ENCODE measurements at places on chromosomes 2 and 18. TPM values are rescaled to one million over a fixed set of nuclear protein-coding genes. Genes with fewer than 3 reads are reported as not detected.
A peak's percentile ranks its signal among the peaks of the same experiment; 100 is the strongest.

The CHRND gene
- total RNA-seq: not detected

DNA sequence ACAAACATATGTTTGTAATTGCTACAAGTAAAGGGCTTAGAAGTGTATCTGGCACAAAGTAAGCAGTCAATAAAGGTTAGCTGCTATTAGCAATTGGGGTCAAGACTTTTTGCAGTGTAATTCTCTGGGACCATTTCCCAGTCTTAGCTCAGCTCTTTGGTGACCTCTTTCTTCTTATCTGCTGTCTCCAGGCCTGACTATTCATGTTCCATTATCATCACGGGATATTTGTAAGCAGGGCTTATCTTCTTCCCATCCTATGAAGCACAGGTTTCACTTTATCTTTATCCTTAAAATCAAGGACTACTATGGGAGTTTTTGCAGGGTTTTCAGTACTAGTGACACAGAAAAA lies 131.7 kb downstream of the DOCK10 start:
- no peak for DNase-seq

- DNase-seq: no peak
Observed at GRCh38 chr18:7601246-7601615, 34.1 kb downstream of the PTPRM start.

DNA sequence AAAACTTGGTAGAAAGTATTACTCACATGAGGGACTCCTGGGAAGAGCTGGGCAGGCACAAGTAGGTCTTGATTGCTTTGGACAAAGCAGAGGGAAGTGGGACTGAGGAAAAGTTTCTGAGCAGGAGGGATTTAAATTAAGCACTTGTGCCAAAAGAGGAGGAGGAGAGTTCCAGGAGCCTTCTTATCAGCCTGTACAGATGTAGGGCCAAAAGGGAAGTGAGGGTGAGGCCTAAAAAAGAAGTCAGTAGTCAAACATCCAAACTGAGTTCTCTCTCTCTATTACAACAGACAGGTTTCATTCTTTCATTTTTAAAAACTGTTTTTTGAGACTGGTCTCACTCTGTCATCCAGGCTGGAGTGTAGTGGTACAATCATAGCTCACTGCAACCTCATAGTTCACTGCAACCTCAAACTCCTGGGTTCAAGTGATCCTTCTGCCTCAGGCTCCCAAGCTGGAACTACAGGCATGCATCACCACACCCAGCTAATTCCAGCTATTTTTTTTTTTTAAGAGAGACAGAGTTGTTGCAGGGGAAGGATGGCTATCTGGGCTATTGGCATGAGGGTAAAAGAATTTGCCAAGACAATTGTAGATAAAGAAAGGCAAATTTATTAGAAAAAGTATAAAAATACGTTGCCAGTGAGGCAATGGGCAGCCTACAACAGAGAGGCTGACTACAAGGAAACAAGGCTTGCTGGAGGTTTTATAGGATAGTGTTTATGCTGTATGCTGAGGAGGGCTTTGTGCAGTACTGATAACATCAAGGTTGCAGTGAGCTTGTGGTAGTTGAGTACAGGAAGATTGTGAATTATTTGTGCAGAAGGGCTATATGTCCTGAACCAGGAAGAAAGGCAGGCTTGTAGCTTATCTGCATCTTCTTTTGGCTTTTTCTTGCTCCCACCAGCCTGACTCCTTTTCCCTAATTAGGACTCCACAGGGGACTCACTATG lies 29.0 kb downstream of the CFAP210 start:
- no peak for DNase-seq

DNA sequence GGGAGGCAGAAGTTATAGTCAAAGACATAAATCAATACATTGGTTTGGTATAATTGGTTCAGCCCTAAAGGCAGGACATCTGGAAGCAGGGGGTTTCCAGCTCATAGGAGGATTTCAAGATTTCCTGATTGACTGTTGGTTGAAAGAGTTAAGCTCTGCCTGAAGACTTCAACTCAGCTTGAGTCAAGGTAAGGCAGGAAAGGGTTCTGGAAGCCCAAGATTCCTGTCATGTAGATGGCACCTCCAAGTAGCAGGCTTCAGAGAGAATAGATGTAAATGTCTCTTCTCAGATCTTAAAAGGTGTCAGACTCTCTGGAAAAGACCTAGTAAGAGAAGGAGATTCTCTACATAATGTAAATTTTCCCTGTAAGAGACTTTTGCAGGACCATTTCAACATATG lies 335.3 kb downstream of the RIT2 start:
- no peak for DNase-seq

DNA sequence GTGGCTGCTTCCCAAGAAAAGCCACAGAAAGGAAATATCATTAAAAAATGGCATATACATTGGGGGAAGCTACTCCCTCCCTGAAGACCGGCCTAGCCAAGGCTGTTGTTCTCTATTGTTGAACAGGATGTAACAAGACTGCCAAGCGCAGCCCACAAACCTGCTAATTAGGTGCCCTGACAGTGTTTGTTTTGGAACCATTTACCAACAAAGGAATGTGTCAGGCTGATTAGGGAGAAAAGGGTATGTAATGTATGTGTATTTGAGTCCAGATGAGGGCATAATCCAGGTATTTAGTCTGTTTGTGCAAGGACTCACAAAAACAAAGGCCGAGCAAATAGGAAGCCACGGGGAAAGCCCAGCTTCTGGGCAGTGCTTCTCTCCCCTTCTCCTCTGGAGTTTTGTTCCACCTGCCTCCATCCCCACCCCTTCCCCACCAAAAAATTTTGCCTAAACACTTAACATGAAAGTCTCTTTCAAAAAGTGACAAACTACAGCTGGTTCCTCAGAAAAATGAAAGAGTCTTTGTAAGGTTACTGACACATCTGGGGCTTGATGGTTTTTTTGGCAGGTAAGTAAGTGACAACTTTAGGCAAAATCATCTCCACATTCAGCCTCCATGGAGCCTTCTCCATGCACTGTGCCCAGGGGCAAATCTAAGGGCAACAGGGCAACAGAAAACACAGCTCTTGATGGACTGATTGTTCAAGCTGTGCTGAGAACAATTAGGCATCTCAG lies 78.3 kb upstream of the FZD5 start:
- DNase-seq: no peak

DNA sequence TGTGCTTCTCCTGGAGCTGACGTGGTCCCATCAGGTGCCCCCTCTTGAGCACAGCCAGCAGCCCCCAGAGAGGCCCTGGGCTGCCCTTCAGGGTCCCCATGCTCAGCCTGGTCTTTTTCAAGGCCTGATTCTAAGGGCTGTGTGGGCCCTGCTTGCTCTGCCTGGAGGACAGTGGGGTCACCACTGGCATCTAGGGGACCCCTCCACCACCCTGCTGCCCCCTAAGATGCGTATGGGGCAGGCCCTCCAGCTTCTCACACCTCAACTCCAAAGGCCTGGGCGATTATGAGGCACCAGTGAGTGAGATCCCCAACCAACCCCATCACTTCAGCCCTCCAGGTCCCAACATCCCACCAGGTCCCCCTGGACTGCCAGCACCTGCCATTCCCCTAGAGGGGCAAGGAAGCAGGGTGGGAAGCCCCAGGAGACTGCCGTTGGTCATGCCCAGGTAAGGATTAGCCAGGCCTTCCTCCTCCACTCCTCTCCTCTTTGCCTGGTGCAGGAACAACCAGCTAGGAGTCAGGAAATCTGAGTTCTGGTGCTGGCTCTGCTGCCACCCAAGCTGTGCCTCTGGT lies 114.4 kb downstream of the SMAD7 start:
- DNase-seq: no peak

DNA sequence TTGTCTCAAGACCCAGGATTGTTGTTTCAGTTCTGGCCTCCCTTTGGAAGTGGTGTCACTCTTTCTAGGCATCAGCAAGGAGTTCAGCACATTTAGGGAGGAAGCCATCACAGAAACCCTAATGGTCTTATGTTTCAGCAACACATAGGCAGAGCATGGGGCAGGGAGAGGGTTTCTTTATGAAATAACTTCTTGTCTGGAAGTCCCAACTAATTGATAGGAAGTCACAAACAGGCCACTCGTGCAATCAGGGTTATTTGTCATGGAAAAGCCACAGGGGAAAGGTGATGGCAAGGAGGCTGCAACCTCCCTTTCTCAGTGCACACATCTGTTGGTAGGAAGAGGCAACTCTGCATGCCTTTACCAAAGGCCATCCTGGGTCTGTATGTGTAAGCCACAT lies 103.0 kb downstream of the BCL11A start:
- peak; percentile 89 for DNase-seq

DNA sequence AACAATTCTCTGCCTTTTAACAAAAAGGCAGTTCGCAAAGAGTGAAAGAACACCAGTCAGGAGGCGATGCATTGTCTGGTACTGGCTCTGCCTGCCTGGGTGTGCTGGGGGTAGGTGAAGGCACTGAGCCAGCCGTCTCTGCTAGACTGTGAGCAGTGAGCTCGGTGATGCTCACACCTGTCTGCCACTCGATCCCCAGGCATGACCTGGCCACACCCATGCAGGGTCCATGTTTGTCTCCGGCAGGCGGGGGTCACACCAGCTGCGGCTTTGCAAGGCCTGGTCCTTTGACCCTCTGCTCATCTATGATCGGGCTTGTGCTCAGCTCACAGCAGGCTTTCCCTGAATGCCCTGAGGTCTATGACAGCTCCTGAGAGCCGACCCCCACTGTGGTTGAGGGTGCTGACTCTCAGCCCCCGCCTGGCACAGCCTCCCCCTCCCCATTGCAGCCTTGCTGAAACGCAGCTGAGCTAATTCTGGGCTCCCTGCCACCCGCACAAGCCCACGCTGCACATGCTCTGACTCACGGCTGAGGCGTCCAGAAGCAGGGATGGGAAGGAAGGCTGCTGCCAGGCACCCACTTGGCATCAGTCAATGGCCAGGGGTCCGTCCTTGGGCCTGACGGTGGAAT lies 23.7 kb downstream of the CRACDL start:
- DNase-seq: no peak

DNA sequence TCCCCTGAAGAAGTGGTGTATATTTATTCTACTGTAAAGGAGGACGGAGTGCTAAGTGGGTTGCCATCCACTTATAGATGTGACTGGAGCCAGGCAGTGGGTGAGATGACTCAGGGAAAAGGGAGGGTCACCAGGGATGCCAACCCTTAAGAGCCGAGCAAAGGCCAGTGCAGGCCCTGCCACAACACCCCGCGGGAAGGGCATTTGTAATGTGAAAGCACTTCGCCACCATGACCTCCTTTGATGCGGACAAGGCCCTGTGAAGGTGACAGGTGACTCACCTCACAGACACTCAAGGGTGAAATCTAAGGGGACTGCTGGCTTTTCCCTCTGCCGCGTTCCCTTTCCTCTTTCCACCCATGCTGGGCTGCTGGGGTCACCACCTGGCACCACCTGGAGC lies 50.2 kb upstream of the MRPL33 start:
- no peak for DNase-seq

- DNase-seq: no peak
Observed at GRCh38 chr2:144477957-144478311, 42.0 kb downstream of the ZEB2 start.

The TLX2 gene
- 0.99 TPM for total RNA-seq

The IRS1 gene
- 27.8 TPM for total RNA-seq

- DNase-seq: no peak
Observed at GRCh38 chr2:144133936-144134665, 385.8 kb downstream of the ZEB2 start.

The AKAIN1 gene
- not detected for total RNA-seq

The RGPD4 gene
- total RNA-seq: not detected

GRCh38 chr2:168452781-168453180 lies 3.3 kb upstream of the CERS6 start:
- DNase-seq: no peak

DNA sequence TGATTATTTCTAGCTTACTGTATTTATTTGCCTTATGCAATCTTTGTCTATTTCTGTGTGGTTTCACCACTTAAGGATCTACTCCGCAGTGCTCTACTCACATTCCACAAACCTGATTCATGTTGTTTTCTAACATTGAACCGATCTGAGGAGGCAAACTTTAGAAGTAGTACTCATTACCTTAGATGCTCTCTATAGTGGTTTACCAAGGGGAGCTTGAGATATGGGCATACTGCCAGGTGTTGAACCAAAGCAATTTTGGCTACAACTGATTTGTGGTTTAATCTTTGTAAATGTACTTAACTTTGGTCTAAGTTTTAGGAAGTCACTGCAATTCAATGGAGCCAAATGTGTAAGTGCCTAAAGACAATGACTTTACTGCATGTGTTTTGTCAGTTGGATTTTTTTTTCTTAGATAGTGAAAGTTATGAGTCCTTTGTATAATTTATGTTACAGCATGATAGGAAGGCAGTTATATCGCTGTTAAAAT lies 50.1 kb downstream of the MAP2 start:
- DNase-seq: no peak

DNA sequence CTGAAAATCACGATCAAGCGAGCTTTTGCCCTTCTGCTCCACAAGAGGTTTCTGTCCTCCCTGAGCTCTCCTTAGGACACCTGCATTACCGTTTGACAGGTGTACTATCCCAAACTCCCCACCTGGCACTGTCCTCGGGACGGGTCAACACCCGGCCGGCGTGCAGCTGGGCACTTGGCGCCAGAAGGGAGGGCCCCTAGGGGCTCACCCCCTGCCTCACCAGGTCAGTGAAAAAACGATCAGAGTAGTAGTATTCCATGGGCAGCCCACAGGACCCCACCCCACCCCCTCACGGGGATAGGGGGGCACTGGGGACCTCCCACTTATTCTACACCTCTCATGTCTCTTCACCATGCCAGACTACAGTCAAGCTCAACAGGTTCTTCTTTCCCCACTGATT lies 117.6 kb upstream of the ANKRD30BL start:
- DNase-seq: no peak

GRCh38 chr2:227377467-227378351 lies 1.4 kb downstream of the TM4SF20 start:
- DNase-seq: no peak

- no peak for DNase-seq
Observed at GRCh38 chr2:237408335-237409000, 5.5 kb downstream of the COL6A3 start.

- DNase-seq: no peak
Observed at GRCh38 chr2:165746501-165746900, 47.5 kb downstream of the GALNT3 start.

DNA sequence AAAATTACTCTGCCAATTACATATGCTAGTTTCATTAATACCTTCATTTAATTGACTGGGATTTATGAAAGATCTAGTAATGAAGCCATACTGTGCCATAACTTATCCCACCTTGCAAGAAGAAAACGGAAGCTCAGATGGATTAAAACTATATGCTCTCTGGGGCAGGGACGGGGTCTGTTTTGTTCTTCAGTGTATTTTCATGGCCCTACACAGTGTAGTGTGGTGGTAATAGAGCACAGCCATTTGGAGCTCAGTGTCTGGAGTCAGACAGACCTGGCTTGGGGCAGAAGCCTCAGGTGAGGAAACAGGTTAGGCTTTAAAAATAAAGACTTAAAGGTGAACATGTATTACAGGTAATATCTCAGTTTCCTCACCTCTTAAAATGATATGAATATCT lies 62.3 kb downstream of the FIGN start:
- no peak for DNase-seq

The CD207 gene
- total RNA-seq: 1.7 TPM

- DNase-seq: no peak
Observed at GRCh38 chr2:231384970-231385369, 10.5 kb upstream of the B3GNT7 start.

DNA sequence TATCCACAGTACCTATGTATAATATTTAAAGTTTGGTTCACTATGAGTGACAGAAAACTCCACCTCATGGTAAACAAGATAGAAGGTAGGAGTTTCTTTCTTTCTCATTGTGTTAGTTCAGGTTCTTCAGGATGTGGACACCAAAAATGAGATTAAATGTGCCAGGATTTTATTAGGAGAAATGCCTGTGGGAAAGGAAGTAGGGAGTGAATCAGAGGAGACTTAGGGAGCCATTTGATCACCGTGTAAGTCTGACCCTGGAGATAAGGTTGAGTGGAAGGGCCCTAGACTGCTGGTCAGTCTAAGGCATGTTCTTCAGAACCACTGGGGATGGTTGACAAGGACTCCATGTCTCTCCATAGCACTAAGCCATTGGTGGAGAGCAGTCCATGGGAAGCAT lies 8.1 kb downstream of the AOX1 start:
- no peak for DNase-seq

The ZBTB14 gene
- total RNA-seq: 9.8 TPM

The MYO5B gene
- 8.6 TPM for total RNA-seq

Measured in esophagus muscularis mucosa (tissue), 4 donors.